ENCODE measurements at places on chromosomes 2 and 18.

DNA sequence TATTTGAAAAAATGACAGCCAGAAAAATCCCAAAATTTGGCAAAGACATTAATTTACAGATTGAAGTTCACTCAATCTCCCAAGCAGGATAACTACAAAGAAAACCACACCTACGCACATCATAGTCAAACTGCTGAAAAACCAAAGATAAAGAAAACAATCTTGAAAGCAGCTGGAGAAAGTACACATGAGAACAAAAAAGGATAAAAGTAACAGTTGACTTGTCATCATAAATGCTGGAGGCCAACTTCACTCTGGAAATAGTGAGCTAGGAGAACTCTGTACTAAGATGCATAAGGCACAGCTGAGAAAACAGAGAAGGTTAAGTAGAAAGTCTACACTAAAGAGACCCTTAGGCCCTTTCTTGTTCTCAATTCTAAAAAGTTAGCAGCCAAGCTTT is 73.1 kb downstream of the TLK1 start:
- DNase-seq: no peak

GRCh38 chr18:50706651-50707050 is 113.2 kb downstream of the MRO start:
- DNase-seq: no peak

DNA sequence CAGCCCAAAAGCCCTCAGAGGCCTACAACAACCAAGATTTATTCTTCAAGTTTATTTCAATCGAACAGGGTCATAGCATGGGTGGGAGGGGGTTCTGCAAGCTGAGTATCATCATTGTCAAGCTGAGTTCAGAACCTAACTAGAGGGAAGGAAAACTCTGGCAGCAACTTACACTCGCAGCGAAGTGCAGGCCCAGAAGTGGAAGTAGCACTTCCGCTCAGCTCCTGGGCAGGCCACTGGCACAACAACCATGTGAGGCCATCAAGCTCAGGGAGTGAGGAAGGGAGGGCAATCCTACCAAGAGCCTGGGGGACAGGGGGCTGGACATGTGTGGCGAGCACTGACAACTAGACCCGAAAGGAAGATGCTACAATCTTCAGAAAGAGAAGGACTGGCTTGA is 4.8 kb downstream of the UXS1 start:
- DNase-seq: no peak

DNA sequence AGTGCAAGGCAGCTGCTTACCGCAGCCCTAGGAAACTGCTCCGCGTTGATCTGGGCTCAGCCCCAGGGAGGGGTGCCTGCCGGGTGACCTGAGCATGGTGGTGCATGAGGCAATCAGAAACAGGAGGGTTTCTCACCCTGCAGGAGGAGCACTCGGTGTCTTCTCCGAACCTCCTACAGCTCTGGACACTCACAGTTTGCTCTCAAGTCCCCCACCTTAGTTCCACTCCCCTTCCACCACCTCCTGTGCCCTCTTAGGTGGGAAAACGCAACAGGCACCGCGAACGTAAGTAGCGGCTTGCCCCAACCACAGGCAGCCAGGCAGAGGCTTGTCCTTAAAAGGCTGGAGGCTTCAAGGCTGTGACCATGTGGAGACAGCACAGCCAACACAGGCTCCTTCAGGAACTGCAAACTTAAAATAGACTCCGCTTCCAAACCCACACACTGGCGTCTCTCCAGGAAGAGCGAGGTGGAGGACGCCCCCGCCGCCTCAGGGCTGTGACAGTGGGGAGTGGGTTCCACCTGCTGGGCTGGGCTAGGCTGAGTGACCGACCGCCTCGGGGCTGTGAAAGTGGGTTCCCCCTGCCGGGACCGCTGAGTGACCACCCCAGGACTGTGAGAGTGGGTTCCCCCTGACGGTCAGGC is 71.6 kb downstream of the NDUFA10 start:
- DNase-seq: no peak

DNA sequence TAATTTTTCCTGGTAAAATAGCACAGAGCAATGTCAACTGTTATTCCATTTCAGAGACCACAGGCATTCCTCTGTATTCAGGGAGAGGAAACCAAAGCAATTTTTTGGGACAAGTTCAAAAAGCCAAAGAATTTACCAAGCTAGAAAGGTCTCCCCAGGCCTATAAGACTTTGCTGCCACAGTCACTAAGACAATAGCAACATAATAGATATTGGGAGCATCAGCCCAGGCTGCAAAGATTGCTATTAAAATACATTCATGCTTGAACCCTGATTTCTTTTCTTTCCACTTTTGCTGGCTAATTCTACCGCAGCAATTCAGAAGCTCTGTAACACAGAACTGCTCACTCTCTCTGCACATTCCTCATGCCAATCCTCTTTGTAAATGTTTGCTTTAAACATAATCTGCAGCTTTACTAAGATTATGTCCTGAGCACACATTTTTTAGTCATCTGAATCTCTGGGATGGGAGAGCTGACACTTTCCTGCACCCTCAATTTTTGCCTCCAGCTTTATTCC is 76.3 kb downstream of the CLHC1 start:
- DNase-seq: no peak

DNA sequence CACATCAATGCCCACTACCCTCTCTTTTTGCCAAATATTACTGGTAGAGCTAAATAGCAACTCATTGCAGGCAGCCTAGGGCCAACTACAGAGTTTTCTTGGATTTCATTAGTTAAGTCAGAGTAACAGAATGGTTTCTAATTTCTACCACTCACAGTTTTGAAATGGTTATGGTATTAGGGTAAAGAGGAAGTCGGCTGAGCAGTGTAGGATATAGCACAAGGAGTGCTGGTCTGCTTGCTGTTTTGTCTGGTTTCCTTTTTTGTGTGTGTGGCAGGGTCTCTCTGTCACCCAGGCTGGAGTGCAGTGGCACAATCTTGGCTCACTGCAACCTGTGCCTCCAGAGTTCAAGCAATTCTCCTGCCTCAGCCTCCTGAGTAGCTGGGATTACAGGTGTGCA is 289.2 kb upstream of the CCDC68 start:
- DNase-seq: no peak

- DNase-seq: no peak
Observed at GRCh38 chr2:25618676-25619075, 54.7 kb downstream of the DTNB start.

DNA sequence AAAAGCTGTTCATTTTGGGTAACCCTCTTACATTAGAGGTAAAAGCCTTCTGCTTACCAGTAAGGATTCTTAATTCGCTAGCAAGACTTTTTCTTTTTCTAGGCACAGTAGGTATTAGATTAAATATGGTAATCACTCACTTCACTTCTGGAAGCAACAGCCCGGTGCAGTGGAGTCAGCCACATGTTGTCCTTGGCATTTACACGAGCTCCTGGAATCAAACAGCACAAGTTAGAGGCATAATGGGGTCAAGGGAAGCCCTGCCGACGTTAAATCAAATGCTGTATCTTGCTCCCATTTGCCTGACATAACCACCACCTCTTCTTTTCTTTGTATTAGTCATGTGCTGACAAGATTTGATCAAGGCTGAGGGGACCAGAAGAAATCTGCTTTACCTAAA is 174.1 kb downstream of the ANKRD44 start:
- no peak for DNase-seq

DNA sequence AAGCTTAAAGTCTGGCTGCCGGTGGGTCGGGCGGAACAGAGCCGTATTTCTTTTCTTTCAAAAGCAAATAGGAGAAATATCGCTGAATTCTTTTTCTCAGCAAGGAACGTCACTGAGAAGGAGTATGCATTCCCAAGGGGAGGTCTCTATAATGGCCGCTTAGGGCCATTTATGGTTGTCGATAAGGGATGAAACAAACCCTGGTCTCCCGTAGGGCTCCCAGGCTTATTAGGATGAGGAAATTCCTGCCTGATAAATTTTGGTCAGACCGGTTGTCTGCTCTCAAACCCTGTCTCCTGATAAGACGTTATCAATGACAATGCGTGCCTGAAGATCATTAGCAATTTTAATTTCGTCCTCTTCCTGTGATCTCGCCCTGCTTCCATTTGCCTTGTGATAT is 227.7 kb upstream of the ZEB2 start:
- no peak for DNase-seq

GRCh38 chr2:109349503-109350465 is 220.8 kb downstream of the SH3RF3 start:
- DNase-seq: no peak

GRCh38 chr18:12904012-12904516 is 20.0 kb upstream of the PTPN2 start:
- no peak for DNase-seq

- DNase-seq: no peak
Observed at GRCh38 chr2:85531589-85531988, 7.4 kb upstream of the MAT2A start.

DNA sequence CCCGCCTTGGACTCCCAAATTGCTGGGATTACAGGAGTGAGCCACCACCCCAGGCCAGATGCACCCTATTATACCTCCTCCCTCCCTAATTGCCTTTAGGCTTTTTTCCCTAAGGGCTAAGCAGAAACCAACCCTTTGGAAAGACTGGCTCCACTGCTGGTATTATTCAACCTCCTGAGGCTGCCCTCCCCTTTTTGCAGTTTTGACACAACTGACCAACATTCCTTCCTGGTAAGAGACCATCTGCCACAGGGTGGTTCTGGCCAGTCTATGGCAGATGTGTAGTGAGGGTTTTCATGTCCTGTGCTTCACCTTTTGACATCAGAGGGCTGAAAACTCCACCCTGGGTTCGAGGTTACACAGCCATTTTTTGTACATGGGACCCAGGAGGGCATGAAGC is 1785.3 kb upstream of the CELF4 start:
- no peak for DNase-seq

GRCh38 chr2:191859681-191860080 is 12.8 kb upstream of the CAVIN2 start:
- no peak for DNase-seq

DNA sequence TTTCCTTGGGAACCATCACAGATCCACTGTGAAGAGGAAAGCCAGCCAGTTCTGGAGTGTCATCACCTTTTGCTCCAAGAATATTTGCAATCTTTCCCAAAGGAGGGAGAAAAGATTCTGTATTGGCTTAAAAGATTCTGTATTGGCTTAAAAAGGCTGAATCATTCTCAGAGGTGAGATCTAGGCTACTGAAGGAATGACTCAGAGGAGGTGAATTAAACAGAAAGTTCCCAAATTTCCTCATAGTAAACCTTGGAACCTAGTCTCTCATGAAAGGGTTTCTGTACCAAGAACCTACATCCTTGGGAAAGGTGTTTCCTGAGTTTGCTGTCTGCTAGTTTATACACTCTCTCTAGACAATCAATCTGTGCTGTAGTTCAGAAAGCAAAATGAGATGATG is 34.1 kb upstream of the GRB14 start:
- DNase-seq: no peak

GRCh38 chr18:70578480-70578879 is 289.6 kb downstream of the SOCS6 start:
- DNase-seq: no peak

DNA sequence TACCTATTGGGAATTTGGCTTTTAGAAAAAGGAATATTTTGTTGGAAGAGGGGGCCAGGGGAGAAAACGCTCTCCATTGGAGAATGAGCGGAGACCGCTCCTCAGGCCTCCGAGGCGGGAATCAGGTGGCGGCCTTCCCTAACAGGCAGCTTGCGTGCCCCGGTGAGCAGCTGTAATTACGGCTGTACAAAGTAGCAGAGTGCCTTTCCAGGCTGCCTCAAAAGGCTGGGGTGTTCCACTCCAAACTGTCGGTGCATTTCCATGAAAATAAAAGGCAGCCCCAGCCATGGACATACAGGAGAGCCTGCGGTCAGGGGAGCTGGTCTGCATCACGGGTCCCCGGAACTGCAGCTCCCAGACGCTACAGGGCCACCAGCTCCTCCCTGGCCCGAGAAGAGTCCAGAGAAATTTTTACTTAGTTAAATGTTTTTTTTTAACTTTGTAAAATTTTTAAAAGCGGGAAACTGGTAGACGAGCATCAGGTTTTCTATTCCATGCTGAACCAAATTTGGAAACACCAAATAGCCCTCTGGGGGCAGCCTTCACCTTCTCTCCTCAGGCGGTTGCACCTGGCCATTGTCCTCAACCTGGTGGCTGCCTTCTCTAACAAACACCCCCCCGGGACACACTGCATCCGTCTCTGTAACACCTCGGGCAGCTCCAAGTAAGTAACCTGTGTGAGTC is 209.3 kb upstream of the SALL3 start:
- DNase-seq: no peak

- no peak for DNase-seq
Observed at GRCh38 chr2:240595381-240596079, 9.0 kb downstream of the CAPN10 start.

GRCh38 chr2:68156419-68156818 is 1.3 kb upstream of the PNO1 start:
- no peak for DNase-seq

DNA sequence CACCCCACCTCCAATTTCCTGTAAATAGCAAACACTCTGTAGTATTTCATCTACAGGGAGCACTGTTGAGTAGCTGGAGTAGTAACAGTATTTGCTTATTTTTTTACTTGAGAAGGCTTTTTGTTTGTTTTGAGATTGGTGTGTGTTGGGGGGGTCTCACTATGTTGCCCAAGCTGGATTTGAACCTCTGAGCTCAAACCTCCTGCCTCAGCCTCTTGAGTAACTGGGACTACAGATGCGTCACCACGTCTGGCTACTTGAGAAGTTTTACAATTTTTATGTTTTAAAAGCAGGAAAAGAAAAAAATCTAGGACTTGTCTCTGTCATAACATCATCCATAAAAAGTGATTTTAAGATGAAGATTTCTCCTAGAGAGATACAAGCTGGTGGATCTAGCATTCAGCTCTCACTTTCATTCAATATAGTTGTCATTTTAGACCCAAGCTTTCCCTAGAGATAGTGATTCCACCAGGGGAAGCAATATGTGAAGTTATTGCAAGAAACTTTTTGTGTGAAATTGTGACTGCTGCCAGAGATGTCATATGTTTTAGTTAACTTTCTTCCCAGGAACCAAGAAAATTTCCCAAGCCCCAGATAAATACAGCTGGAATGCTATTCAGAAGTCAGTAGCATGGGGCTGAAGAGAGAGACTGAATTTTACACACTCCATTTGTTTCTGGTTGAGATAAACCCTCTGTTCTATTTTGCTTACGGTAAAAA is 60.2 kb upstream of the MAP4K3 start:
- DNase-seq: no peak

DNA sequence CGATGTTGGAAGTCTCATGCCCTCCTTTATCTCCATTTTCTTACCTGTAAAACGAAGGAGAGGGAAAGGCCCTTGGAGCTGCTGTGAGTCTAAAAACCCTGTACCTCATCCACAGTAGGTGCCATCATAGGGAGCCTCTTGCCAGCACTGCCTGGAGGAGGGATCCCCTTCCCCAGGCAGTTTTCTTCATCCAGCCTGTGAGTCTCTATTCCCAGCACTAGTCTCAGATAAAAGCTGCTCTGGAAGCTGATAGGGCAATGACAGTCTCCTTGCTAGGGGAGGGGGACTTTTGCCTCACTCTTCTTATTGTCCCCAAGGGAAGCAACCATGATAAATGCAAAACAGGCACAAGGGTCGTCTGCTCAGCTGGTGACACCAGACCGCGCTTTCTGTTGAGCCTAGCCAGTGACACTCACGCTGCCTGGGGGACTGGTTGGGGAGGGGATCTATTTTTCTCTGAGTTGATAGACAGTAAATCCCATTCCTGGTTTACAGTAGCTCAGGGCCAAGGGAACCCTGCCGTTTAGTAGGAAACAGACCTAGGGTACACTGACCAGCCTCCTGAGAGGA is 139.5 kb upstream of the NABP1 start:
- DNase-seq: no peak

All from NCI-H2107 (cell line).